Stimulated activated CD8-positive, alpha-beta memory T cell treated with anti-CD3 and anti-CD28 coated beads, Interleukin-7, amount 100 ng/mL, for 1 hour (primary cell): ENCODE measurements at places on chromosomes 13 and 19.

DNA sequence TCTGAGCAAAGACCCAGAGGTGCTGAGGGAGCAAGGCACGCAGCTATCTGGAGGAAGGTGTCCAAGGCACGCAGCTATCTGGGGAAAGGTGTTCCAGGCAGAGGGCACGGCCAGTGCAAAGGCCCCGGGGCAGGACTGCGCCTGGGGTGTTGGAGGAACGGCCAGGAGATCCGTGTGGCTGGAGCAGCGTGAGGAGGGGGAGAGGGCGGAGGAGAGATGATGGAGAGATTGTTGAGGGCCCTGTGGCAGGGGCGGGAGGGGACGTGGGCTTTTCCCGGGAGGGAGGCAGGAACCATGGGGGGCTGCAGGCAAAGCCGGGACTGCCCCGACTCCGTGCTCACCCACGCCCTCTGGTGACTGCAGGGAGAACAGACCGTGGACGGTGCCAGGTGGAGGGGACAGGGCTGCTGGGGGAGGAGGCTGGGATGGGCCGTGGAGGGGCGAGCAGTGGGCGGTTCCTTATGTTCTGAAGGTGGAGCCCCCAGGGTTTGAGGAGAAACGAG, 13.3 kb upstream of the MISP start:
- peak; percentile 8 for DNase-seq

DNA sequence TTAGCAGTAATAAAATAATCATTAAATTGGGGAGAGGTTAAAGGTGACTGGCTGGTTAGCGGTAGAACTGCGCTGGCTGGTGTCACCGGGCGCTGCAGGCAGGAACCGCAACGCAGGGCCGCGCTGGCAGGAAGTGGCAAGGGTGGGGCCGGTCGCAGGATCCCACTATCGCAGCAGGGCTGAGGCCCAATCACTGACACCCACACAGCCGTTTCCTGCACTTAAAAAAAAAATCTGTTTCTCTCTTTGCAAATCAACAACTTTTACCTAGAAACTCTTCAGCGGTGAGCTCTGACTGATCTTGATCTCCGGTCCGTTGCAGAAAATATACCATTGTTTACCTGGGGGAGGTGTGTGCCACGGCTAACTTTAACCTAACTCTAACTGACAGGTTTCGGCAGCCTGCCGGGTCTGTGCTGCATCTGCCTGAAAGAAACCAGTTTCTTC, 46.9 kb downstream of the KLF2 start:
- DNase-seq: peak; percentile 72

- DNase-seq: no peak
Measured at GRCh38 chr19:30423481-30423880, 51.3 kb downstream of the ZNF536 start.

DNA sequence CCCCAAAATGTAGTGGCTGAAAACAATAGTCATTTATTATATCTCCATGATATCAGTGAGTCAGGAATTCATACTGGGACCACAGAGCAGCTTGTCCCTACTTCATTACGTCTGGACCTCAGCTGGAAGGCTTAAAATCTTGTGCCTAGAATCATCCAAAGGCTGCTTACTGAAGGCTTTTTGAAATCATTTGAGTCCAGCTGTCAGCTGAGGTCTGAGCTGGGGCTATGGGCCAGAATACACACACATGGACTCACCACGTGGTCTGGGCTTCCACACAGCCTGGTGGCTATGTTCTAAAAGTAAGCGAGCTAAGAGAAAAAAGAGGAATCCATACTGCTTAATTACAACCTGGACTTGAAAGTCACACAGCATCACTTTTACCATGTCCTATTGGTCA, 209.2 kb downstream of the KCTD12 start:
- DNase-seq: no peak

DNA sequence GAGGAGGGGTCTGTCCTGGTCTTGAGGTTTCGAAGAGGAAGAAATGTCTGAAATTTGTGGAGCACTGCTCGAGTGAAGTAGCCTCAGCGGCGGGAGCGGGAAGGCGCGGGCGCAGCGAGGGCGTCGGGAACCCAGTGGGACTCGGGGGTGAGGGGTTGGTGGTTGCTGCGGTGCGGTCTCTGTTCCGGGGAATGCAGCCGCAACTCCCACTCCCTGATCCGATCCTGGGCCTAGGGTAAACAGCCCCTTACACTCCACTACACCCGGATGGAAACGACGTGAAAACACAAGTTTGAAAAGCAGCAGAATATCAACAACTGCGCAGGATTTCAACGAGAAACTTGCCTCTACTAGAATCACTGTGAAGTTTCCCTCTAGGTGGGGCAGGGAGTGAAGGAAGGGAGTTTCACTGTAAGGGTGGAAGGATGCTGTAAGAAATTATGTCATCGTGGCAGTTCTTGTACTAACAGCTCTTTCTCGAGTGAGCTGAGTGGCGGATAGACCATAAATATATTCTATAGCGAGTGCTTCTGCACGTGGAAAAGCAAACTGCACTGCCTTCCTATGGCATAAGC, 2.0 kb upstream of the KLF12 start:
- DNase-seq: no peak

DNA sequence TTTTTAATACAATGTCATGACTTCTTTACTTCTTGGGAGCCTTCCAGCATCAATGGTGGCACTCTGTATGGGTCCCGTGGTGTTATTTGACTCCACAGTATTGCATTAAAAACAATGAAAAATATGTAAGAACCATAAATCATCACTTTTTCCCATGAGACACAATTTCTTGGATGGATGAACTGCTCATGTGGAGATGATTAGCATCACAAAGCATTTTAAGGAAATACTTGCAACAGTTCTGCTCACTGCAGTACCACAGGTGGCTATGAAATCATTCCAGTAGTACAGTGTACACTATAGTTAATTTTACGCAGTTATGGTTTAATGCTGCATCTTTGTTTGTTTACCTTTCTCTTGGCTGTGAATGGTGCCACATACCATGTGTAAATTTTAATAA, 37.2 kb upstream of the C1QTNF9B start:
- no peak for DNase-seq

DNA sequence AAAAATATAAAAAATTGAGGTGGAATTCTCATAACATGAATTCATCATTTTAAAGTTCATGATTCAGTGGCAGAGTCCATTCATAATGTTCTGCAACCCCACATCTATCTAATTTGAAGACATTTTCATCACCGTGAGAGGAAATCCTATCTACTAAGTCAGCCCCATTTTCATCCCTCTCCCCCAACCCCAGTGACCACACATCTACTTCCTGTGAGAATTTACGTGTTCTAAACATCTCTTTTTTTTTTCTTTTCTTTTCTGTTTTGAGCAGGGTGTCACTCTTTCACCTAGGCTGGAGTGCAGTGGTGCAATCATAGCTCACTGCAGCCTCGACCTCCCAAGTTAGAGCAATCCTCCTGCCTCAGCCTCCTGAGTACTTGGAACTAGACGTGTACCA, 17.5 kb downstream of the ATCAY start:
- no peak for DNase-seq

GRCh38 chr19:56995303-56995702, 124.5 kb upstream of the USP29 start:
- no peak for DNase-seq

DNA sequence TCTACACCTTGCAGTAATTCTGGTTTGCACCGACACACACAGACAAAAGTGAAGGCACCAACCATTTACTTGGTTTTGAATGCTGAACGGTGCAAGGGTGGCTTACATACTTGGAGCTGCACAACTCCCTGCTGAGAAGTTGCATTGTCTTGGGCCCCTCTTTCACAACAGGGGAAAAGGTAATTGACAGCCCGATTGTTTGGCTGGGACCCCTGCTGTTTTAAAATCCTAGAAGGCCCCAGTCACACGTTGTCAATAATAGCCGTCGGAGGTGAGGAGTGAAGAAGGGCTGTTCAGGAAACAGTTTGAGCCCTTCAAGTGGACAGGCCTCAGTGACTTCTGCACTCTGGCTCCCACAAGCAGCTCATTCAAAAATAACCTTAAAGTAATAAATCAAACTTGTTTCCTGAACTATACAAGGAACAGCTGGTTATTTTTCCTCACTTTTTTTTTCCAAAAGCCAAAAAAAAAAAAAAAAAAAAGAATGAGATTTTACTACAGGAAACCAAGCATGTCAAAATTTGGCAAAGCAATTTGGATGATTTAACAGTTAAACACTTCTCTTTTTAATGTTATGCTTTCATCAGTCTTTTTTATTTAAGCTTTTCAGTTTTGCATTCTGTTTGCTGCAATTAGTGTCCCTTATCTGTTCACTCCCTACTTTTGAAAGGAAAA, 19.0 kb upstream of the SPRY2 start:
- DNase-seq: no peak
